ENCODE measurements at places on chromosomes 1 and 21.

GRCh38 chr1:43776043-43776761, 68.9 kb downstream of the ST3GAL3 start:
- H3K4me3 ChIP-seq = no peak overlapping the region
- no peaks in the 10 kb centered on the region for H3K27me3 ChIP-seq
- H3K4me1 ChIP-seq = peaks cover 10% of the 10 kb centered on the region
- DNase-seq = no peak

DNA sequence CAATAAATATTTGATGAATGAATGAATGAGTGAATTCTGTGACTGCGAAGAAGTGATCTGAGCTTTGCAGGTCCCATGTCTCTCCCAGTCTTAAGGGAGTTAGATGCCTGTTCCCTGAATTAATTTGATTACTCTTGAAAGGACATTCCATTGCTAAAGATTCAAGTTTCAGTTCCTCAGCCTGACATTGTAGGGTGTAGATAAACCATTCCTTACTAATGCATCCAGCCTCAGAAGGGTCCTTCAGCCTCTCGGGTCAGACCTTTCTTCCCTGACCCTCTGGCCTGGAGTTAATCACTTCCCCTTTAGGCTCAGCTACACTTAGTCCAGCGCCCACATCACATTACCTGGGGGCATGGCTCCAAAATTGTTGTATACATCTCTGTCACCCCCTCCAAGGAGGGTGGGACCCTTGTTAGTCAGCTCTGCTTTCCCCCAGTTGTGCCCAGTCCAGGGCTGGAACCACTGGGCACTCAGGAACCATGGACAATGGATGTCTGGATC, 2.6 kb downstream of the INSRR start:
- no peak for DNase-seq
- no peaks in the 10 kb centered on the region for H3K36me3 ChIP-seq
- no peak overlapping the region for H3K27ac ChIP-seq
- H3K4me1 ChIP-seq = no peaks in the 10 kb centered on the region

DNA sequence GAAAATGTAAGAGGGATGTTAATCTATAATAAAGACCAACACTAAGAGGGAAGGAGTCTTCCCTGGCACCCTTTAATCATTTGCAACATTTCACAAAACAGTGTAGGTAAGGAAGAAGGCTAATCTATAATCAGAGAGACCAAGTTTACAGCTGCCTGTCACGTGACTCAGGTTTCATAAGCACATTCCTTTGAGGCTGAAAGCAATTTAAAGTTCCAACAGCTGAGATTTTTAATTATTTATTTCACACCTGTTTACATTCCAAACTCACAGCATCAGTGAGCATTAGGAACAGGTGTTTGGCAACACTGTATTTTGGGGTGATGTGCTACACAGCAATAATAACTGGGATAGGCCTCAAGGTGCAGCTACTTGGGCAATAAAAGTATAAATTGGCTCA, 75.7 kb upstream of the PGBD5 start:
- H3K27ac ChIP-seq = no peak overlapping the region
- no peak for DNase-seq
- H3K36me3 ChIP-seq = no peaks in the 10 kb centered on the region
- no peaks in the 10 kb centered on the region for H3K4me1 ChIP-seq

DNA sequence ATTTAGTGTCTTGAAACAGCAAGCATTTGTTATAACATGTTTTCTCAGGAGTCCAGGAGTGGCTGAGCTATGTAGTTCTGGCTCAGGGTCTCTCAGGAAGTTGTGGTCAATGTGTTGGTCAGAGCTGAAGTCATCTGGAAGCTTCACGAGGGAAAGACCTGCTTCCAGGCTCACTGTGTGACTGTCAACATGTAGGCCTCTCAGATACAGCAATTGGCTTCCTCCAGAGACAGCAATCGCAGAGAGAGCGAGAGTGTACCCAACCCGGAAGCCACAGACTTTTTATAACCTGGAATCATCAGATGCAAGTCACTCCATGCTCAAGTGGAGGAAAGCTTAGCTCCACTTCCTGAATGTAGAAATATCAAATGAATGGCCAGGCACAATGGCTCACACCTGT, 40.9 kb downstream of the TNFRSF9 start:
- no peak for DNase-seq
- H3K27ac ChIP-seq = no peak overlapping the region
- no peaks in the 10 kb centered on the region for H3K27me3 ChIP-seq
